ENCODE measurements at places on chromosomes 5 and 9.

DNA sequence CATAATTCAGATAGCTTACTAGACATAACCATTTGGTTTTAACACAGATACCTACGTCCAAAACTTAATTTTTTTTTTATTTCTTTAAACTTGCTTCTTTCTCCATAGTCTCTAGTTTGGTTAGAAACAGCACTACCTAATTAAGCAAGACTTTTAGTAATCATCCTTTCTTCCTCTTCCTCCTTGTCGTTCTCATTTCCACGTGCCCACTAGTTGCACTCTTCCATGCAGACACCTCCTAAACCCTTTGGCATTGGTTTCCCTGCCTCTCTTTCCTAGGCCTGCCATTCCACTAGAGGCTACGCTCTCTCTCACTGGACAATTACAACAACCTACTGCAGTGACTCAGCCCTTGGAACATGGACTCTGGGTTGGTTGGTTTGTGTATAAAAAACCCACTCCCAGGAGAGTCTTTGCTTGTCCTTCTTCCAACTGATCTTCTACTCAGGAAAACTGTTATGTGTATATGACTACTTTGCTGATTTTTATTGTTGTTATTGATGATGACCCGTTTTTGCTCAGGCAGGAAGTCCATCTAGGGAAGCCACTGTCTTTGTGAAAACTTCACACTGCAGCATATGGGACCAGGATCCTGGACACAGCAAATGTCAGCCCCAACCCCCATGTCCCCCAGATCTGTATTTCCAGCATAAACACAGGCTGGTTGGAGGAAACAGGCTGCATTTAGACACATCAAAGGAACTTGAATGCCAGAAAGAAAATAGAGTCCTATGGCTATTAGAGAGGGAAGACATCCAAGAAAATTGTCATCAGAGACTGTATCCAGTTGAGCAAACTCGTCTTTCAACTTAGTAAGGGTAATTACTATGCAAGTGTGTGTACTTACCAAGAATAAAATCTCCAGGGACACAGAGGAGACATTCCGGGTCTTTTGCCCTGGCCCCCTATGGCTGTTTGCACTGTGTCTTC is 503.2 kb downstream of the GADD45G start:
- DNase-seq: no peak

DNA sequence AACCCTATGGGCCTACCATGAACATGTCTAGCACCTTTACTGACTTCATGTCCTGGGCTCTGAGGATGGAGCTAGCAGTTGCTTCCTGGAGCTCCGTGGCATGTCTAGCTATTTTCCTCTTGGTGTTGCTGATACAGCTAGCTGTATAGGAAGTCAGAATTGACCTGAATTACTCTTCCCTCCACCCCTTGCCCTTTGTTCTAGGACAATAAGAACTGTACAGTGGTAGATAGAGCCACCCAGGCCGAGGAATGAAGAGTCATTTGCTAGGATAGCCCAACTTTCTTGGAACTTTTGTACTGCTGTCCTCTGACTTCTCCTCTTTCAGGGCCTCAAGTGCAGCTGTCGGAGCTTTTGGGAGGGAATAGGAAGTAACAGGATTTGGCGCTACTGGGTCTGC is 109.9 kb upstream of the RUSC2 start:
- DNase-seq: no peak

DNA sequence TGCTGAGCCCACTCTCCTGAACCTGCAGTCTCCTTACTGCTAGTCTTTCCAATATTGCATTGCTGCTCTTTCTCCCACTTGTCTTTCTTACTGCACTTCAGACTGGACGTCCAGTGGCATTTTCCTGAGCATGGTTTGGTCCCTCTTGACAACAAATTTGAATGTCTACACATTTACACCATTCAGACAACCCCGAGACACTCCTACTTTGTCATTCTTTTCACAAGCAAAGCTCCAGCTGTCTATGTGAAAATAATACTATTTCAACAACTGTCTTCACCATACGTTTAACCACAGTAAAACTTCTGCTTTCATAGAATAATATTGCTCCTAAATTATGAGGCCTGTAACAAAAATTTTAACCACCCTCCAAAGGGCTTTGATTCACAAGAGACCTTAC is 10.4 kb upstream of the APTX start:
- DNase-seq: no peak

- no peak for DNase-seq
Measured at GRCh38 chr5:78002690-78003089, 226.6 kb upstream of the TBCA start.

DNA sequence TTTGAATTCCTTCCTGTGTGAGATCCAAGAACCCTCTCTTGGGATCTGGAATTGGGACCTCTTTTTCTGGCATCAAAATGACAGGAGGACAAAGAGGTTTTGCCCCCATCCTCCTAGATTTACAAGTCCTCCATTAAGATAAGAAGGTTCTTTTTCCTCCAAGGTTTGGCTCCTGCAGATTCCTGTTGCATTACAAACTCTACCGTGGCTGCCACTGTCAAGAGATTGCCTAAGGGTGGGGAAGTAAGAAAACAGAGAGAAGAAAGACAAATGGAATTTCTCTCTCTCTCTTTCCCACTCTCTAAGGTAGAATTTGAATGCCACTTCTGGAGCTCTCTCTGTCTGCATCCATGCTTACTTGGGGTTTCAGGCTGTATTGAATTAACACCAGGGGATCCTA is 12.0 kb upstream of the SVEP1 start:
- no peak for DNase-seq

DNA sequence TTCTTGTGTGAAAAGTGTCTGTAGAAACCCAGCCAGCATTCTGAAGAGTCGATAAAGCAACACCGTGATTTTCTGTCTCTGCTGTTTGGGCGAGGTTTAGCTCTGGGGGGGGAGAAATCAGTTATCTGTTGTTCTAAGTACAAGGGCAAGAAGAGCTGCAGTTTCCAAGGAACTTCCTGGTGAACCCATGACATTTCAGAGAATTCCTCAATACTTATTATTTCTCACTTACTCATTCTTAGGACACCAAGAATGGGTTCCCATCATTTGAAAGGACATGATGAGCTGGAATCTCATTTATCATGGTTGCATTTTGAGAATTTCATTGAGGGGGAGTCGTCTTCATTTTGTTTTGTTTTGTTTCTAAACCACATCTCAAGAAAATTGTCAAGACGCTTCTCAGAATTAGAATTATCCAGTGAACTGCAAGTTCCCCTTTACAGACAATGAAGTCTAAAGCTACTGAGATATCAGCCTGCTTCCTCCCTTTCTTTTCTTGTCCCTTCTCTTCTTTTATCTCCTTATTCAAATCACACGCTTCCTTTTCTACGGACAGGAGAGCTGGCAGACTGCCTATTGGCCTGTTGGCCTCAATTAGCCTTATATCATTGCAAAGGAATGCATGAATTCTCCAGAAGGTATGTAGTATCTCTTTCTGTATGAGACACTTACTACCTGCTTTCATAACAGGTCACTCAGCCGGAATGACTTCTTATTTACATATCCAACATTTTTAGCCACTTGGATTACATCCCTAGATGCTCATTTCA is 53.7 kb downstream of the ZNF462 start:
- no peak for DNase-seq

GRCh38 chr5:68285851-68286611 is 70.5 kb downstream of the PIK3R1 start:
- no peak for DNase-seq

- no peak for DNase-seq
Measured at GRCh38 chr5:103019804-103020203, 100.1 kb downstream of the GIN1 start.
